D721Med (cell line): ENCODE measurements at places on chromosomes 6 and 20.

- no peak for DNase-seq
Observed at GRCh38 chr6:166861961-166862286, 94.4 kb downstream of the RNASET2 start.

- no peak for DNase-seq
Observed at GRCh38 chr6:40958738-40959137, 80.3 kb downstream of the UNC5CL start.

- no peak for DNase-seq
Observed at GRCh38 chr6:25100288-25100687, 164.5 kb upstream of the RIPOR2 start.

DNA sequence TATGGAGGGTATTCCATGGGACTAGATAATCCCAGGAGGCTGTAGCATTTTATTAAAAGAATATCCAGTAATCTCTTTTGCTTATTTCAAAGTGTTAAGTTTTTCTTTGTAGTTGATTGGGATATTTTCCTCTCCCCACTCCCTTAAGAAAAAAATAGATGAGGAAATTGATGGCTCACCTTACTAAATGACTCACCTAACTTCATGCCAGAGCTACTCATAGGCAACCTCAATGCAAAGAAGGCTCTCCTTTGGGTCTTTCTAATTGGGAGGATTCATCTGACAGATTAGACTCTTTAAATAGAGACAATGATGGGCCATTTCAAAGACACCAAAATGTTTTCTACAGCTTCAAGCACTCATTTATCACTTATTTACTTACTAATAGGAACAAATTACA lies 528.5 kb upstream of the BTBD3 start:
- DNase-seq = no peak

GRCh38 chr20:31573555-31574321 lies 31.4 kb upstream of the ID1 start:
- no peak for DNase-seq
